Tibial artery (tissue), 4 donors: ENCODE measurements at places on chromosomes 12 and 14.

DNA sequence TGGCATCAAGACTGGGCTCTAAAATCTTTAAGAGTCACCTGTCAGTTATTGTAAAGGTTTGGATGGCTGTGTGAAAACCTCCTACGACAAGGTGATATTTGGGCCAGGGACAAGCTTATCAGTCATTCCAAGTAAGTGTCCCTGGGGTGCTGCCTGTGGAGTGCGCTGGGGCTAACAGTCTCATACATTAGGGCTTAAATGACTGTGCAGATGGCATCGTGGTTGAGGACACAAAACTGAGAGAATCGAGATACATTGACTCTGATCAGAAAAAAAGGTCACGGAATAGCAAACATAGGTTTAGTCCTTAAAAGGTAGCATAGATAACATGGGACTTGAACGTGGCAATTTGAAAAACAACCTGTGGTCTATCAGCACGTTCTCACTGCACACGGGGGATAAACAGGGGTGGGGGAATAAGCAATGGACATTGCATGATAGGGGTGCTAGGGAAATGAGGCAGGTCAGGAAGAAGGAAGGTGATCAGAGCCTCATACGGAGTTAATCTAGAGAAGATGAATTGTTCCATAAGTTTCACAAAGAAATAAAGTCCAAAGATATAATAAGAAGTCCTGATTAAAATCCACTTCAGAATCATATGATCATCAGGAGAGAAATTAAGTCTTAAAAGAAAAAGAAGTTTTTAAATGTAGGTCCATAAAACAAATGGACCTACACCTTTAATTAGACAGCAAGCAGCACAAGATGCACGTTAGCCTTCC is 100.3 kb downstream of the DAD1 start:
- DNase-seq: no peak

DNA sequence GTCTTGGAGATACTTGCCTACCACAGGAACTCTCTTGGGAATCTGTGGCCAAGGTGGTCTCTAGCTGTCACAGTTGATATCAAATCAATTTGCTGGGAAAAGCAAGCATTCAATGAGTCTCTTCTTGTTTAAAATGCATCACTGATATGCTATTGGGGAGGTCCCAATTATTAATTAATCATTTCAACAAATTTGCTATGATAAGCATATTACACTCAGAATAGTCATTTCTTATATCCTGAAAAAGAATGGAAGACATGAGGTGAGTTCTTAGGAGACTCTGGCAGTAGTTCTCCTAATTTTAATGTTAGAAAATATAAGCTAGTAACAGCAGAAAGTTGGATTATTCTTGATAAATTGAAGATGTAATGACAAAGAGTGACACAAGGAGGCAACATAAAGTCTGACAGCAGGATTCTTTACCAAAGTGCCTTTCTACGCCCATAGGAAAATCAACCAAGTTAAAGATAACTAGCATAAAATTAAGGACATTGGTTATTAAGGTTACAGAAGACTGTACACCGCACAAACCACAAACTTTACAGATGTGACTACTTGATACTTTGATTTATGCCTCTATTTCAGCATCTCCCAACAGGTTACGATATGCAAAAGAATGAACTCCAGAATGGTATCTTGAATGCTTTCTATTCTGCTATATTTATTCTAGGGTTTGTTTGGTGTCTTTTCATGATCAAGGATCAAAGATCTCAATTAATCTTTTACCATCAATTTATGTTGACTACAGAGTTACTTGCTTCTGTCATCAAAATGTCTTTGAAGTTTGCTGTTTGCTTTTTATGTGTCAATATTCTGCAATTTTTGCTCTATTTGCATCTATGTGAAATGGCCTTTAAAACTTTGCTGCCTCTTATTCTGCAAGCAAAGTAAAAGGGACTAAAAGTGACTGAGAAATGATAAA is 349.6 kb upstream of the CLEC14A start:
- DNase-seq: no peak

GRCh38 chr14:101454229-101454628 is 107.1 kb upstream of the DIO3 start:
- DNase-seq: no peak

- DNase-seq: no peak
These were observed 8.5 kb upstream of the HSP90AA1 start for GRCh38 chr14:102095231-102095870.

- DNase-seq: no peak
These were observed 17.9 kb upstream of the EML1 start for GRCh38 chr14:99775351-99775750.

- DNase-seq: no peak
These were observed 256.2 kb upstream of the CPNE8 start for GRCh38 chr12:39161465-39162085.

DNA sequence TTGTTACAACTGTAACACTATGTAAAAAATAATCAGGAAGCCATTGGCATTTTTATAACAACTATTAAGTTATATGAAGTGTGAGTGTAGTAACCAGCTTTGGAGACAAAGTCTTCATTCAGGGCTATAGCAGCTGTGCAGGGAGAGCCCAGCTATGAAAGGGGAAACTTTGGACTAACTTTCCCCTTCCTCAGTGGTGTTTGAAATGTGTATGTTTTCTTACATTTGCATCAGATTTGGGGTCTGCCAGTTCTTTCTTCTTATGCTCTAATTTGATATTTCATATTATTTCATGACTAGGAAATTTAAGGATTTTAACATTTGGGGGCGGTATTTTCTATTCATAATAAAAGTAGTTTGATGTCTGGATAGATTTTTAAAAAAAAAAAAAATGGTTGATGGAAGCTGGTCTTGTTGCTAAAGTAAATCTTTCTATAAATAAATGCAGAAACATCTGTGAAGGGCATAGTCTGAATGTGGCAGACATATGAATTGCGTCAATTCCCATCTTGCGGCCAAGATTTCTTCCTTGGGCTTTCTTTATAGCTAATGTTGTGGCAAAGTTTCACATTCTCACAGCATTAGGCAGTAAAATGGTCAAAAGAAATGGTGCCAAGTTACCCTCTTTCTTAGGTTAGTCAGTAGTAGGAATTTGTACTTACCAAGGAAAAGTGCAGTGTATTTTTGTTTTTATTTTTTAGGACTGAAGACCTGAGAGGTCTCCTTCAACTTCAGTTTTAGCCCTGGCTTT is 35.6 kb downstream of the RASSF8 start:
- DNase-seq: no peak

DNA sequence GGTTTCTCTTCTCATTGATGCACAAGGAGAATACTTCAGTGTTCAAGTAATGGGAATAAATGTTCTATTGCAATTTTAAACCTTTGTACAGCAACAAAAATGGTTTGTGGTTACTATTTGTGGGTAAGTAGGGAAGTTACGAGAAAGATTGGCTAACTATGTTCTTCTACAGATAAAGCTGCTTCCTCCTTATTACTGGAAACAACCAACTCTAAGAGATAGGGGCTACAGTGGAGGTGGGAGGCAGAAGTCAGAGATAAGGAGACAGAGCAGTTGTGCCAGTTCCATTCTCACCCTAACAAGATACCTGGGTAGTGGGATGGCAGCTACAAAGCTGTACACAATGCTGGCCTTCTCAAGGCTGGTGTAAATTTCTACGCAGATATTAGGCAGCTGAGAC is 16.2 kb downstream of the NOXRED1 start:
- DNase-seq: no peak

DNA sequence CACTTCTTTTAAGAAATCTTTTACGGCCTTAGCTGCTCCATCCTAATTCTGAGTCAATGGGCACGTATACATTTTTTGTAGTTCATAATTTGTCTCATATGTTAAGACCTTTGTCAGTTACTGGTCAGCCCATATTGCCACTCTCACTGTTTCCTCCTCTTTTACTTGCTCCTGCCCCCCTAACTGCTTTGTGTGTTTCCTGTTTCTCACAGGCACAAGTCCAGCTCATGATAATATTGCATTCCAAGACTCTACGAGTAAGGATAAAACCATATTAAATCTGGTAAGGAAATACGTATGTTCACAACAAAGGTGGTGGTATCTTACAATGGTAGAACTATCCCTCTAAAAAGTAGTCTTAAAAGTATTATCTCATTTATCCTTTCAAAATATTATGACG is 111.7 kb downstream of the DNAI7 start:
- DNase-seq: no peak

- peak; percentile 78 for DNase-seq
These were observed 24.8 kb downstream of the FOS start for GRCh38 chr14:75303381-75303789.

DNA sequence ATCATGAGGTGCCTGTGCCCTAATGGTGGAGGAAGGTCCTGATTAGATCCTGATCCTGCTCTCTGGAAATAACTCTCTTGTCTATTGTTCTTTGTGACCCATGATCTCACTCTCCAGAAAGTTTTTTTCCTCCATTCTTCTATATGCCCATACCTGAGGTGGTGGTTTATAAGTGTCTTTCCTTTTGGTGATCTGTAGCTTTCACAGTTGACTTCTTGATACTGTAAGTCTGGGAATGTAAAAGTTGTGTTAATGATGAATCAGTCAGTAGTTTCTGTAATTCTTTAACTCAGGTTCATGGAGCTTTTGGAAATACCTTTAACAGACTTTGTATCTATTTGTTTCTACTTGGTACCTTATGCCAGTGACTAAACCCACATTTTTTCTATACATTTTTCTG is 444.0 kb upstream of the FLRT2 start:
- no peak for DNase-seq
